Stimulated activated CD4-positive, alpha-beta T cell treated with anti-CD3 and anti-CD28 coated beads, Interleukin-4, amount 100 ng/mL, for 48 hours (primary cell): ENCODE measurements at places on chromosomes 2 and 18.

GRCh38 chr2:233498126-233498525 is 68.5 kb downstream of the USP40 start:
- no peak for DNase-seq

DNA sequence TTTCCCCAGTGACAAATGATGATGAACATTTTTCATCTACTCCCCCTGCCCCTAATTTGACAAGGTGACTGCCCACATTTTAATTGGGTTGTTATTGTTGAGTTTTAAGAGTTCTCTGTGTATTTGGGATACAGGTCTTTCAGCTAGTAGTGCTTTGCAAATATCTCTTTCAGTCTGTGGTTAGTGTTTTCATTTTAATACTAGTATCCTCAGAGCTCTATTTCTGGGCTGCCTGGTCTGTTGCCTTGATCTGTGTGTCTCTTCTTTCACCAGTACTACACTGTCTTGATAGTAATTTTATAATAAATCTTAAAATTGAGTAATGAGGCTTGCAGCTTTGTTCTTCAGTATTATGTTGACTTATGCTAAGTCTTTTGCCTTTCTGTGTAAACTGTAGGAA is 19.7 kb downstream of the EIF5B start:
- DNase-seq, result no peak

GRCh38 chr2:173191601-173192000 is 116.0 kb downstream of the MAP3K20 start:
- DNase-seq, result no peak

- DNase-seq, result no peak
Observed at GRCh38 chr2:219491278-219491963, 7.3 kb upstream of the GMPPA start.

GRCh38 chr18:25074925-25075324 is 277.0 kb downstream of the ZNF521 start:
- DNase-seq, result no peak

DNA sequence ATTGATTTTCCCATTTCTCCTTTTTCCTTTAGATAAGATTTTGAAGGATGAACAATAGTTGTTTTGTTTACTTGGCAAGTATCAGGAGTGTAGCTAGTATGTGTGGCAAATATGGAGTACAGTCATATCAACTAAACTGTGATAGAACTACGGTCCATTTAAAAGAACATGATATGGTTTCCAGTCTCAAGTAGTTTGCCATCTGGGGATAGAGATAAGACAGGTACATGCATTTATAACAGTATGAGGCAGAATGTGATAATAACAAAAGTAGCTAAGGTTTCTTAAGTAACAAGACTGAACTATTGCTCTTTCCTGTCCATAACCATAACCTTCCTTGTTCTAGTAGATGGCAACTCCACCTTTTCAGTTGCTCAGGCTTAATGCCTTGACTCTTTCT is 75.6 kb upstream of the TACR1 start:
- DNase-seq, result no peak

GRCh38 chr2:10132043-10132575 is 9.6 kb downstream of the RRM2 start:
- DNase-seq, result no peak

- no peak for DNase-seq
Observed at GRCh38 chr2:207395535-207396251, 134.1 kb upstream of the CREB1 start.

GRCh38 chr18:45386041-45386655 is 229.1 kb upstream of the SLC14A2 start:
- DNase-seq, result no peak
